Left lung (tissue), 14 donors: ENCODE measurements at places on chromosomes 5 and 9.

GRCh38 chr9:74499111-74499601, 2.0 kb downstream of the RORB start:
- peak; percentile 51 for DNase-seq

DNA sequence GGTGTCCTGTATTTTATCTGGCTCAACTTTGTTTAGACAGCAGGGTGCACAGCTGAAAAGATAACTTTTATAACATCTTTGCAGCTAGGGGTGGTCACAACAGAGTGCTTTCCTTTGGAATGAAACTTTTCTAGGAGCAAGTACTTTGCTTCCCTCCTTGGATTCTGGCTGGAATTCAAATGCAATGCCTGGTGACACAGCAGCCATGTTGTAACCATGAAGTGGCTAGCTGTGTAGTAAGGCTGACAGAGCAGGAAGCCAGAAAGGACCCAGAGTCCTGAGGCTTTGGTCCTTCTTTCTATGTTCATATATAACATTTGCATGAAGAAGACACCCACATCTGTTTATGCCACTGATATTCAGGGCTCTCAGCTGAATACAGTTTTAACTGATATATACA, 48.1 kb downstream of the TENT4A start:
- no peak for DNase-seq

- DNase-seq: no peak
Measured at GRCh38 chr9:81609782-81610739, 79.3 kb downstream of the TLE1 start.

- no peak for DNase-seq
Measured at GRCh38 chr9:75658301-75658905, 232.1 kb upstream of the PCSK5 start.

DNA sequence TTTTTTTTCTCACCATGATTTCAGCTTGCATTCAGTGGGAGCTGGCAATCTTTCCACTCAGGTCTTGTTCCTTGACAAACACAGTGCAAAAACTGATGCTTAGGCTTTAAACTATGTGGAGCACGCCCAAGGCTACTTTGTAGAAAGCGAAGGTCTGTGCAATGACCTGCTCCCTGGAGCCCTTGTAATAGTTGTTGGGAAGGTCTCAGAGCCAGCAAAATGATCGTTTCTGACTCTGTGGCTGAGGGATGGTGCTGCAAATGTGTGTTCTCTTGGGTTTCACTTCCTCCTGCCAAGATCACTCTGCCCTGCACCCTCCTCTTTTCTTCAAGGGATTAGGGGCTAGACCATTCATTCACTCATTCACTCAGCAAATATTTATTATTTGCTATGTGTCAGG, 249.7 kb upstream of the MAP3K1 start:
- no peak for DNase-seq

- no peak for DNase-seq
Measured at GRCh38 chr5:93249651-93250289, 331.2 kb downstream of the NR2F1-AS1 start.

- no peak for DNase-seq
Measured at GRCh38 chr5:1088031-1088430, 23.8 kb downstream of the SLC12A7 start.

- DNase-seq: no peak
Measured at GRCh38 chr5:129593525-129593924, 133.4 kb downstream of the ADAMTS19 start.

- no peak for DNase-seq
Measured at GRCh38 chr9:127467621-127468020, 16.3 kb downstream of the LRSAM1 start.

DNA sequence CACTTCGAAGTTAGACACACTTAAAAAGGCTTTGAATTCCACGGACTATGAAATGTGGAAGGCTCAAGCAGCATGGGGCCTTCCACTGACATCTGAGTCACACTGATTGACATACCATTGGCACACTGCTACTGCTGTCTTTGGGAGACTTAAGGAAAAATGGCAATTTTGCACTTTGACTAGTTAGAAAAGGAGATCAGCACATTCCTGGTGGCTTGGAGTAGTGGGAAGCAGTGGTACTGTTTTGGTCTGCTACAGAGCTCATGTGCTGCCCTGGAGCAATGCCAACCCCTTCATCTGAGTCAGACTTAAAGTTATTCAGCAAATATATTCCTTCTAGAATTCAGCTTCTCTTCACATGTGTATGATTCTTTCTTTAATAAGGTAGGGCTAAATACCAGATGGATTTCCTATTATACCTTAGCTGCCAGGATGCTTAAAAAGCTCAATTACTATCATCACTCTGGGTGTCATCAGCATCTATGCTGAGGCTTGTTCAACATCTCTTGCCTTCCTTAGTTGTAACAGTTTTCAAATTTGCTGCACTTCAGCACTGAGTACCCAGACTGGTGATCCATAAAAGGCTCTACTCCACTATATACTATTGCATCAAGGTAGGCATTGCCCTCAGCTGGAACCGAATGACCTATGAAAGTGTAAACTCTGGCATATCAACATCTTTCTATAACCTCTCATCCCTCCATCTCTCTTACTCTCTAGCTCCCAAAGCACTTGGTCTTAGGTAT, 42.3 kb upstream of the MOCS2 start:
- no peak for DNase-seq

GRCh38 chr9:111836311-111836710, 41.6 kb upstream of the SHOC1 start:
- no peak for DNase-seq

DNA sequence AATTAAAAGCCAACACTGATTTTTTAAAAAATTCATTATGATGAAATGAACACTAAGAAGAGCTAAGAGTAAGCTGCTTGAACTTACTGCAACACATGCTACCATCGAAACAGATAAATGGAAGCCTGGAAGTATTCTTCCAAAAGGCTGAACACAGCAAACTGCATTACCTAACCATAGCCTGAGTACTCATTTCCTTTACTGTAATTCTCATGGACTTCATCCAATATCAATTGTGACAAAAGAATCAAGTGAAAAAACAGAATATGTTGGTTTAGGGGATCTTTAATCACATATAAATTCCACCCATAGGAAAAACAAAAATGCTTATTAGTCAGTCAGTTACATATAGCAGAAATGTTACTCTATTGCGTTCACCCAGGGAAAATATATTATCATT, 68.5 kb downstream of the DROSHA start:
- DNase-seq: no peak

DNA sequence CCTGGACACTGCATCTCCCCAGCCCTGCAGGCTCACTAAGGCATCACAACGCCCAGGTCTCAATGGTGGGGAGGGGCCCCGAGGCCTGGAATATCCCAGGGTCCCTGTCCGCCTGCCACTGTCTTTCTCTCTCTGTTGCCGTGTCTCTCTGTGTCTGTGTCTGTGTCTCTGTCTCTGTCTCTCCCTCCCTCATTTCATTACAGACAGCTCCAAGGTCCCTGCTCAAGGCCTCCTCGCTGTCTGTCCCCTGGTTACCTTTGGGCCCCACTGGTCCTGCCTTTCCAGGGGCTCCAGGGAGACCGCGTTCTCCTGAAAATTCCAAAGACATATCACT, 3.2 kb downstream of the FCN1 start:
- DNase-seq: no peak

DNA sequence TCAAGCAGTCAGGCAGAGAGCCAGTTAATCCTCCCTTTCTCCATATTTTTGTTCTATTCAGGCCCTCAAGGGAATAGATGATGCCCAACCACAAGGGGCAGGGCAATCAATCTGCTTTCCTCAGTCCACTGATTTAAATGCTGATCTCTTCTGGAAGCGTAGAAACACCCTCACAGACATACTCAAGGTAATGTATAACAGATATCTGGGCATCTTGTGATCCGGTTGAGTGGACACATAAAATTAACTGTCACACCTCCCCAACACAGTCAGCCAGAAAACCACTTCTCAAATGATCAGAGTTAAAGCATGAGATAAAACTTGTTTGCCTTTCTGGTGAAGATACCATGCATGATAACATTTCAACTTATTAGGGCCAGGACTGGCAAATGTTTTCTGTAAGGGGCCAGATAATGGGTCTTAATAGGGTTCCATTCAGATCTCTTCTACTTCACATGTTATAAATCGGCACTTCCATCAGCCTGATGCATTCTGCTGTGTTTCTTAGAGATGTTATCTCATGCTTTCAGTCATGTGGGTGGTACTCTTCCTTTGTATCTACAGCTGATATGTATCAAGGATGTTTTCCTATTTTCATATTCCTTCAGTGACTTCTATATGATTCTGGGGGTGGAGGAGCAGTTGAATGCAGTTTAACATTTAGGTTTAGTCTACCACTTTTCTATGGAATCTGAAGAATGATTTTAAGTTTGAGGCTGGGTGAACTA, 58.9 kb upstream of the CNTLN start:
- DNase-seq: no peak

GRCh38 chr9:76218886-76219445, 175.3 kb downstream of the RFK start:
- no peak for DNase-seq
